ENCODE measurements at places on chromosomes 2 and 18.

- DNase-seq: no peak
Observed at GRCh38 chr2:236843161-236843968, 242.3 kb upstream of the COPS8 start.

- no peak for DNase-seq
Observed at GRCh38 chr2:230772156-230772555, 59.5 kb downstream of the CAB39 start.

GRCh38 chr18:70181015-70181414 lies 24.5 kb downstream of the RTTN start:
- no peak for DNase-seq

GRCh38 chr18:49441338-49441938 lies 19.0 kb downstream of the DYM start:
- no peak for DNase-seq

DNA sequence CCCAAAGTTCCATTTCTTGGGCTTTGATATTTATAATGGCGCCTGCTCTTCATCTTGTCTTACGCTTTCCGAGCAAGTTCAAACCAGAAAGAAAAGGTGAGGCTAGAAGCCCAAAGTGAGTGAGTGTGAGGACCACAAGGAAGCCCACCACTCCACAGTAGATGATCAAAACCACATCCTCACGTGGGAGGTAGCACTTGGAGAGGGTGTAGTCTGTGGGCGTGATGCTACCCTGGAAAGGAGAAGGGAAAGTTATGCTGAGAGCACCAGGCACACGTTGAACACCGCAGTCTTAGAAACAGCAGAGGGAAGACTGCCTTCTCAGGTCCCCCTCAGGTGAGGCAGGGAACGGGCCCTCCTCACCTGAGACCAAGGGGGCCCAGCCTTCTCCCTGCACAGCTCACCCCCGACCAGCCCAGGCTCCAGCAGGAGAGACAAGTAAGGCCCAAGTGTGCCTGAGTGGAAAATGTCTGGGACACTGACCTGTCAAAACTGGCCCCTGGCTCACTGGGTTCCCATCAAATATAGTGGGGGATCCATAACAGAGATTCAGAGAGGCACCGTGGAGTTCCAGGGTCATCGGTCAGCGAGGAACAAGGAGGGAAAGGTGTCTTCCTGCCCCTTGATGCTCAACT lies 23.6 kb downstream of the MPPE1 start:
- no peak for DNase-seq

GRCh38 chr2:234771980-234772732 lies 179.7 kb upstream of the SH3BP4 start:
- no peak for DNase-seq

DNA sequence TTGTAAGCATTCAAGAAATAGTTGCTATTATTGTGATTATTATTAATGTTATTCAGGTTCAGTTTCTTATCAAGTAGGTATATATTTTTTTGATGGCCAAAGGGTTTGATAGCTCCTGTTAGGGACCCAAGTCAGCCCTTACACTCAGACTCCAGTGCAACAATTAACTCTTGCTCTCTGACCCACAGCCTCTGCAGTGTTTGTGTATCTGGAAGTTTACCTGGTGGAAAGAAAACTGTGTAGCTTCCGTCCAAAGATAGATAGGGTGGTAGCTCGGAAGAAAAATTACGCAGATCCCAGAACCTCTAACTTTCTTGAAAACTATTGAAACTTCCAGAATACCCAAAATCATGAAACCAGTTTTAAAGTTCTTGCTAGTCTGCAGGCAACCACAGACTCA lies 58.6 kb upstream of the IGFBP2 start:
- DNase-seq: no peak

DNA sequence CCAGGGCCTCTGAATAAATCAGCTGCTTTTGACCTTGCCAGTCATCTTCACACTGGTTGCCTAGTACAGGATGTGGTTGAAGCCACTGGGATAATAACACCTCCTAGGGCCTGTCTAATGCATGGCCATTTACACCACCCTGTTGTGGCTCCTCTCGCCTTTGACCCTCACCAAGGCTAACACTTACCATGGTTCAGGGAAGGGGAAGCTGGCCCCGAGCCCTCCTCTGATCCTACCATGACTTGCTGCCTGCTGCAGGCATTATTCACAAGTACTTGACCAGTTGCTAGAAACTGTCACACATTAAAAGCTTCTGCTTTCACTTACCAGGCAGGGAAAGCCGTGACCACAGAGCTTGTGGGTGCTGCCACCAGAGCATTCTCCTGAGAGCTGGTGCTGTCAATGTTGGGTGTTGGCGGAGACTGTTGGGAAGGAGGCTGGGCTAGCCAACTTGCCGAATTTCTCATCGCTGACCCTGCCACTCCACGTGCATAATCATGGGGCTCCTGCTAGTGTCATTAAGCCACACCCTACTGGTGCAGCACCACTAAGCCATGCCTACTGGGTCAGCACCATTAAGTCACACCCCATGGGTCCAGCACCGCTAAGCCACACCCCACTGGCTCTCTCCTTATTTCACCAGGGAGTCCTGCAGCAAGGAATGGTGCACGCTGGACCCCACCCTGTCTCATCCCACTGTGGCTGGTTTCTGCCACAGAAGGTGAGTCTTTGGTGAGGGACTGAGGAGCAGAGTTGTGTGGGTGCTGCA lies 47.0 kb upstream of the TTC39C start:
- DNase-seq: no peak

Data from iPS DF 19.7 (cell line).